Neural crest cell (in vitro differentiated cells): ENCODE measurements at places on chromosomes 3 and 15.

DNA sequence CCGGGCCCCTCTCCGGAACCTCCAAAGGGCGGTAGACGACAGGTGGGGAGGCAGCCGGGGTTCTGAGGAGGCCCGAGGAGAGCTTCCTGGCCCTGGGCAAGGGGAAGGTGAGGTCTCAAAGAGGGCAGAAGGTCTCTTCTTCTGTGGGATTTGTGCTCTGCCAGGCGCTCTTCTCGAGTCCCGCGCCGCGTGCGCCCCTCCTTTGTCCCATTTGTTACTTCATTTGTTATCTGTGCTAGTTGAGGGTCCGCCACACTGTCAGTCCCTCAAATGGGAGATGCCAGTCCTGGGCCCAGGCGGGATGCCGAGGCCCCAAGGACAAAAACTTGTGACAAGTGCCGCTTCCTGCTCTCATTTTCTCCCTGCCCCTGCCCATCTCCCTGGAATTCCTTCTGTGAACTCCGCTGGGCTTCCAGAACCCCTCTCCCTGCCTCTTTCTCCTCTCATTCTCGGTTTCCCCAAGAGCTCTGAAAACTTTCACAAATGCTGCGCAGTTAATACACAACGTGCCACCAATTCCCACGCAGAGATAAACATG, 1.5 kb downstream of the ST8SIA2 start:
- DNase-seq, result no peak

GRCh38 chr3:101379658-101380376, 59.4 kb upstream of the IMPG2 start:
- DNase-seq, result no peak

GRCh38 chr15:96408591-96409183, 78.2 kb downstream of the NR2F2 start:
- no peak for DNase-seq

- no peak for DNase-seq
Measured at GRCh38 chr3:152200476-152201420, 68.0 kb upstream of the MBNL1 start.

DNA sequence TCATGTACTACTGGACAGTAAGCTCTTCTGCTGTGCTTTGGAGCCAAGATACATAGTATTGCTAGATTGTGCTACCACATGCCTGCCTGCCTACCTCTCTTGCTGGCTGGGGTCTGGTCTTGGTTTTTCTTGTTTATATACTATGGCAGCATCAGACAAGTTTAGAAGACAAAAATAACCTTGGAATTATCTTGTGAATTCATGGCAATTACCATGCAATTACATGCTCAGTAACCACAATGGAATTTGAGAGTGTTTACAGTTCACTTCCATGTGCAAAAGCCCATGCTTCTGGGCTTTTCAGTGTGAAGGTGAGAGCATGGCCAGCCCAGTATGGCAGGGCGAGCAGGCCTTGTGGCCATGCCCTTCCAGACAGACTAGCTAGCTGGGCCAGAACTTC, 48.0 kb upstream of the C15orf61 start:
- DNase-seq, result no peak

- DNase-seq, result no peak
Measured at GRCh38 chr15:33344530-33344929, 33.8 kb downstream of the RYR3 start.

GRCh38 chr3:72187131-72187530, 402.2 kb upstream of the PROK2 start:
- no peak for DNase-seq

- no peak for DNase-seq
Measured at GRCh38 chr3:39733804-39734203, 75.6 kb upstream of the MYRIP start.

GRCh38 chr3:191148131-191148530, 50.9 kb upstream of the OSTN start:
- no peak for DNase-seq

- DNase-seq, result no peak
Measured at GRCh38 chr3:127849368-127849767, 27.1 kb upstream of the MGLL start.

- no peak for DNase-seq
Measured at GRCh38 chr3:112730210-112730609, 89.3 kb upstream of the CCDC80 start.

- no peak for DNase-seq
Measured at GRCh38 chr3:30289324-30289723, 317.1 kb upstream of the TGFBR2 start.

DNA sequence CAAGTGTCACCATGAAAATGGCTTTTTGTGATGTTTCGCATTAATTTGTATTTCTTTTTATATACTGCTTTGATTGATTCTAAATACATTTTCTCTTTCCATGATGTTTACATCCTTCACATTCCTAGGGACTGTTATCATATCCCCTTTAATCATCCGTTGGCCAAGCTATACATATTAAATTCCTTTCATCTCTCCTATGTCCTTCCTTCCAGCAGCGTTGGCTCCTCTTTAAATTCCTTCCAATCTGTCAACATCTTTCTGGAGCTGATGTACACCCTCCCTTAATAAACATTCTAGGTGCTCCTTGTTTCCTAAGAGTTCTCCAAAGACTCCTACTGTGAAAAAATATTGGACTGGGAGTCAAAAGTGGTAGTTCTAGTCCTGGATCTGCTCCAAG, 87.8 kb downstream of the IGF2BP2 start:
- no peak for DNase-seq

GRCh38 chr15:87633525-87633924, 623.0 kb downstream of the NTRK3 start:
- DNase-seq, result no peak

DNA sequence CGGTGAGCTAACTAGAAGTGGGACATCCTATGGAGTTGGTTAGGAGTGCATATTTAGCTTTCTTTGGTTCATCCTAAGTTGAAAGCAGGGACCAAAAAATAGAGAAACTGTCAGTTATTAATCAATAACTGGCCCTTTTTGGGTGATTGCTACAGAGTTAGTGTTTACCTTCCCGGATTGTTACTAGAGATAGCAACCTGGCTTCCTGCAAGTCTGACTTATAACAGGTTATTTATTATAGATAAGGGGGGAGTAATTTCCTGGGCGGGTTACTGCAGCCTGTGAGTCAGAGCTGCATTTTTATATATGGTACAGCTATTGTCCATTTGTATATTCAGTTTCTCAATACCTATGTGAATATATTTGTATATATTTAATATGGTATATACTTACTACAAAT, 522.0 kb downstream of the MFSD1 start:
- DNase-seq, result no peak

GRCh38 chr15:74776821-74777768, 4.8 kb upstream of the CSK start:
- DNase-seq, result no peak

GRCh38 chr3:130428871-130429712, 83.6 kb downstream of the COL6A5 start:
- no peak for DNase-seq
